ENCODE measurements at places on chromosomes 13 and 19.

DNA sequence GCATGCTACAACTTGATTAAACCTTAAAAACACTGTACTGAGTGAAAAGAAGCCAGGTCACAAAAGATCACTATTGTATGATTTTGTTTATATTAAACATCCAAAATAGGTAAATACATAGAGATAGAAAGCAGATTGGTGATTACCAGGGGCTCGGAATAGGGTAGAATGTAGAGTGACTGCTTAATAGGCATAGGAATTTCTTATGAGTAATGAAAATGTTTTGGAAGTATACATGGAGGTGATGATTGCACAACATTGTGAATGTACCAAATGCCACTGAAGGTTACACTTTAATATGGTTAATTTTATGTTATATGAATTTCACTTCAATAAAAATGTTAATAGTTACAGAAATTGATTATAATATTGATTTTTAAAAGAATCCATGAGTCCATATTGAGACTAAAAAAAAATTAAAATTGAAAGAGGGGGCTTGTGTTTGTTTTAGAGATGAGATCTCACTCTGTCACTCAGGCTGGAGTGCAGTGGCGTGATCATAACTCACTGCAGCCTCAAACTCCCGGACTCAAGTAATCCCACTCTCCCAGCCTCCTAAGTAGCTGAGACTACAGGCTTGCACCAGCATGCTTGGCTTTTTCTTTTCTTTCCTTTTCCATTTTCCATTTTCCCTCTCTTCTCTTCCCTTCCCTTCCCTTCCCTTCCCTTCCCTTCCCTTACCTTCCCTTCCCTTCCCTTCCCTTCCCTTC is 85.1 kb downstream of the FNDC3A start:
- DNase-seq = no peak

- DNase-seq = no peak
Observed at GRCh38 chr13:70520275-70521036, 412.2 kb upstream of the KLHL1 start.

DNA sequence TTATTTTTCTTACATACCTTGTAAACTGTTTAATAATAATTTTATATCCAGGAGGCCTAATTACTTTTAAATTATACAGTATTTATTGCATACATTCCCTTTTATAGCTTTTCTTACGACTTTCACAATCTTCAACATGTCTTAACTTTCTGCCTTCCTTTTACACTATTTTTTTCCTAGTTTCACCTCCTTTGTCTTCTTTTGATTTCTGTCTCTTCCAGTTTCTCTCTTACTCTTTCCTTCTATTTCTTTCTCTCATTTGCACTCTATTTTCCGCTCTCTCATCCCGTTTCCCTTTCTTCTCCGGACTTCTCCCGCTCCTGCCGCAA is 11.5 kb downstream of the ZNF552 start:
- no peak for DNase-seq

DNA sequence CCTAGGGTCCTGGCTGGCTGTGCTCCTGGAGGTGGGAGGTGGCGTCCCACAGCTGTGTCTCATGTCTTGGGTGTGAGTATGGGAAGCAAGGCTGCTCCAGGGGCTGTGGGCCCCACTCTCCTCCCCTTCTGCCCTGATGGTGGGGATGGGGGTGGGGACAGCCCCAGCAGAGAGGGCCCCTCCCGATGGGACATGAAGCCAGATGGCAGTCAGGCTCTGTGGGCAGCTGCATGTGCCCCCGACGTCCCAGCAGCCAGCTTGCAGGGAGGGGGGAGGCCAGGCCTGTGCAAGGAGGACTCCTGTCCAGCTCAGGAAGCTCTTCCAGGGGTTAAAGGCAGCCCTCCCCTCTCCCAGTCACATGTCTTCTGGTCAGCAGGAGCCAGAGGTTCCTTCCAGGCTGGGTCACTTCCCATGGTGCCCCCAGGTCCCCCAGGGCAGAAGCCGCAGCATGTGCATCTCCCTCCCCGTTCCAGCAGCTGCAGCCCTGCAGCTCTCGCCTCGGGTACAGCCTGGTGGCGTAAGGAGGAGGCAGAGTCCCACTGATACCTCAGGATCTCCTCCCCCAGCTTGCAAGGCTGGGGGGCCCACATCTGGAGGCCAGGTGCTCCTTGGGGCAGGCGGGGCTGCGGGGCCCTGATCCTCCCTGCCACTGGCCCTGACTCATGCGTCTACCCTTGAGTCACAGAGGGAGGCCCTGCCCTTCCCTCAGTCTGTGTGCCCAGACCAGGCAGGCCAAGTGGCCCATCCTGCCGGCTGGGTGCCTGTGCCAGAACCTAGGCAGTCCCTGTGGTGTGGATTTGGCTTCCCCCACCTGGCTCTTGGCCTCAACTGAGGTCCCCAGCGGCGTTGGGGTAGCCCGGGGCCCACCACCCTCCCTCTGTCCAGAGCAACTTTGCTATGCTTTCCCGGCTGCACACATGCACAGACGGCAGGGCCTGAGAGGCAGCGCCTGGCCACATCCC is 13.0 kb downstream of the YIPF2 start:
- DNase-seq = no peak

- no peak for DNase-seq
Observed at GRCh38 chr19:29805031-29805965, 6.5 kb upstream of the CCNE1 start.

DNA sequence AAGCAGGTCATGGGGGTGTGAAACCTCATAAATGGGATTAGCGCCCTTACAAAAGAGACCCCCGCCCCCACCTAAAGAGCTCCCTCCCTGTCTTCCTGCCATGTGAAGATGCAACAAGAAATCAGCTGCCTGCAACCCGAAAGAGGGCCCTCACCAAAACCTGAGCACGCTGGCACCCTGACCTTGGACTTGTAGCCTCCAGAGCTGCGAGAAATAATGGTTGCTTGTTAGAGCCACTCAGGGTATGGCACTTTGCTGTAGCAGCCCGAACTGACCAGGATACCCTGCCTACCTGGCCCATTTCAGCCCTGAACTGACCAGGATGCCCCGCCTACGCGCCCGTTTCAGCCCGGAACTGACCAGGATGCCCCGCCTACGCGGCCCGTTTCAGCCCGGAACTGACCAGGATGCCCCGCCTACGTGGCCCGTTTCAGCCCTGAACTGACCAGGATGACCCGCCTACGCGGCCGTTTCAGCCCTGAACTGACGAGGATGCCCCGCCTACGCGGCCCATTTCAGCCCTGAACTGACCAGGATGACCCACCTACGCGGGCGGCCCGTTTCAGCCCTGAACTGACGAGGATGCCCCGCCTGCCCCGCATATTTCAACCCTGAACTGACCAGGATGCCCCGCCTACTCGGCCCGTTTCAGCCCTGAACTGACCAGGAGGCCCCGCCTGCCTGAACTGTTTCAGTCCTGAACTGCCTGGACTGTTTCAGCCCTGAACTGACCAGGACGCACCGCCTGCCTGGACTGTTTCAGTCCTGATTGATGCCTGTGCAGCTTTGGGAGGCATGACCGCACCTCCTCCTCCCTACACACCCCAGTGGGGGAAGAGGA is 120.0 kb downstream of the UQCRFS1 start:
- DNase-seq = no peak
